ENCODE measurements at places on chromosomes 11 and 22.

DNA sequence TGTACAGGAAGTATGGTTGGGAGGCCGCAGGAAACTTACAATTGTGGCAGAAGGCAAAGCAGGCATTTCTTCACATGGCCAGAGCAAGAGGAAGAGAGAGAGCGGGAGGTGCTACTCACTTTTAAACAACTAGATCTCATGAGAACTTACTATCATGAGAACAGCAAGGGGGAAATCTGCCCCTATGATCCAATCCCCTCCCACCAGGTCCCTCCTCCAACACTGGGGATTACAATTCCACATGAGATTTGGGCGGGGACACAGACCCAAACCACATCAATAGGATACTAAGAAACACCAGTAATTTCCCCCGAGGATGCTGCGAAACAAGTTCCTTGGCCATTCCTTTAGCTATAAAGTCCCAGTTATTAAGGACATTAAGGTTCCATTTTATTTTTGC is 94.1 kb upstream of the SC5D start:
- no peak for DNase-seq

DNA sequence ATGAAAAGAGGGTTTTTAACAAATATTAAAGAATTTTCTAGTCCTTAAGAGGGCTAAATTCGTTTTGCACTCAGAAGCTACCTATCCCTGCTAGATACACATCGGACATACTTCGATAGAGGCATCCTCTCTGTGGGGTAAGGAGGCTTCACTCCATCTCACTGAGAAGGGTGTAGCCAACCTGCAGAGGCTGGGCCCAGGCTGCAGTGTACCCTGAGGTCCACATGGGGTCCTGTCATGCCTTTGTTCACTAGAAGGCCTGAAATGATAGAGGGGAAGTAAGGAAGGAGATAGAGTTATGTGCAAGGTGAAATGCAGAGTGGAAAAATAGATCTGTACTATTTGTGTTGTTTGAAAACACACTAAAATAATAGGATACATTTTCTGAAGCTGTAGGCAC is 45.6 kb downstream of the IGSF9B start:
- DNase-seq = no peak

DNA sequence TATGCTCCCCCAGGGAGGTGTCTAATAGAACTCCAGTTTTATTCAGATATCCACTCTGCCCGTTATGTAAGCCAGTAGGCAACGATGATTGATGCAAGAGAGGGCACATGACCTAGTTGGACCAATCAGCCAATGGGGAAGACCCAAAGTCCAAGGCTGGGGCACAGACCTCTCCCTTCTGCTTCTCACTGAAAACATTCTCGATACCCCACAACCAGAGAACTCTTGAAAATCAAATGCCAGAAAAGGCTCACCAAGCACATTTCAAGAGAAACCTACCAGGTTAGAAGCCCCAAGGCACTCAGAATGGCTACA is 7.4 kb downstream of the HIRA start:
- no peak for DNase-seq

DNA sequence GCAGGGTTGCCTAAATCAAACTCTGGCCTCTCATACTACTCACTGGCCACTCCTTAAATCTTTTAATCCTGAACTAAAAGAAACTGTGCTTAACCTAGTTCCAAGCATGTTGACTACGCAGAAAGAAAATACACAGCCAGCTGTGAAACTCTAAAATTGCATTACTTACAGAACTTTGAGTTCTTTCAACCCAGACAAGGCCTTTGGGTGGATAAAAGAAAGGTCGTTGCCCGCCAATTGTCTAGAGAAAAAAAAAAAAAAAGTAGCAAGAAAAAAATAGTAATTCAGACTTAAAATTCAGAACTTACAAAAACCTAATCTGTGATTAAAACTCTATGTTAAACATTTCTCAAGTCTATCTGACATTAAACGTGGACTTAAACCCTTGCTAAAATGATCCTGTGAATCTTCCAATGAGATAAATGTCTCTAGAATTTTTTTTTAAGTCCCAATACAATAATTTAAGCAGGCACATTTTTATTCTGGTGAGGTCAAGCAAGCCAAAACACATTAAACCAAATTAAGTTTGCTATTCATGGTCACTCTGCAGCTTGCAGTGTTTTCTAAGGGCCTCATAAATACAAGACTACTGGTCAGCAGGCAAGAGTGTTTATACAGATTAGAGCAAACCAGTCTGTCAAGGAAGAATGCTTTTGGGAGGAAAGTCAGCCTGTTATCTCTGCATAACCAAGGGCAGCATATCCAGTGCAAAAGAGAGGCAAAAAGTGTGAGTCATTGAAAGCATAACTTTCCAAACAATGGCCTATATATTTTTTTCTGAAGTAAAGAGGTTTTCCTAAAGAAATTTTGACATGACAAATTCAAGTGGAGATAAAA is 29.5 kb upstream of the CCDC34 start:
- no peak for DNase-seq

GRCh38 chr22:23496445-23496833 is 83.7 kb downstream of the IGLL1 start:
- no peak for DNase-seq

GRCh38 chr22:39706376-39707140 is 136.0 kb downstream of the CACNA1I start:
- DNase-seq = no peak

- no peak for DNase-seq
These were observed 78.7 kb downstream of the BDNF start for GRCh38 chr11:27621405-27622161.

GRCh38 chr11:93849751-93850593 is 446 bp downstream of the VSTM5 start:
- peak; percentile 66 for DNase-seq

DNA sequence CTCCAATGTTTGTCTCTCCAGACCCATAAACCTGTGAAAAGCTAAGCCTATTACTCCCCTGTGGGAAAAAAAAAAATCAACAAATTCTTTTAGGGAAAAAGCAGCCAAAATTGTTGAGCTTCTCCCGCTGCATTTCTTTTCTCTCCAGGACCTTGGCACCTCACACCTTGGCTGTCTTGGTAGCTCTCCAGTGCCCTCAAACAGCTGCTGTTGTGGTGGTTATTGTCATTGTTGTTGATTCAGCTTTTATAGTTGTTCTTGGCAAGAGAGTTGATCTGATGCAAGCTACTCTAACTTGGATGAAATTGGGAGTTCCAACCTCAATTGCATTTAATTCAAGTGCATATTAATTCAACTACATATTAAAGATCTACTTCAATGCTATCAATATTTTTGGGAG is 516.9 kb upstream of the LARGE1 start:
- DNase-seq = no peak

DNA sequence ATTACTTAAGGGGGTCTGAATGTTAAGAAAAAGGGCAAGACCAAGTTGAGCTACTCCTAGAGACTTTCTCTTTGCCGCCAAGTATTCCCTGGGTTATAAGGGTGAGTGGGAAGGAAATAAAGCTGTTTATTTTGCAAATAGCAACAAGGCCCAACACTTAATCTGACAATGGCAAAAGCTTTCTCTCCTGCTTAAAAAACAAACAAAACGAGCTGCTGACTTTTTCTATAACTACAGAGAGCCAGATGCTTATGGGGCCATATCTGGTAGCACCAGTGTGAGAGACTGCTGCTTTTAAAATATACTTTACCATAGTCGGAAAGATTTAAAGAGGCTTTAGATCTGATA is 2.3 kb upstream of the KDM2A start:
- no peak for DNase-seq

GRCh38 chr22:39528681-39529486 is 3.7 kb downstream of the RPS19BP1 start:
- peak; percentile 93 for DNase-seq

- no peak for DNase-seq
These were observed 443 bp upstream of the CELF1 start for GRCh38 chr11:47553406-47553743.

GRCh38 chr22:49260681-49261580 is 566.7 kb downstream of the BRD1 start:
- DNase-seq = no peak

- peak; percentile 32 for DNase-seq
These were observed 101.1 kb upstream of the PITPNB start for GRCh38 chr22:28019881-28020861.

DNA sequence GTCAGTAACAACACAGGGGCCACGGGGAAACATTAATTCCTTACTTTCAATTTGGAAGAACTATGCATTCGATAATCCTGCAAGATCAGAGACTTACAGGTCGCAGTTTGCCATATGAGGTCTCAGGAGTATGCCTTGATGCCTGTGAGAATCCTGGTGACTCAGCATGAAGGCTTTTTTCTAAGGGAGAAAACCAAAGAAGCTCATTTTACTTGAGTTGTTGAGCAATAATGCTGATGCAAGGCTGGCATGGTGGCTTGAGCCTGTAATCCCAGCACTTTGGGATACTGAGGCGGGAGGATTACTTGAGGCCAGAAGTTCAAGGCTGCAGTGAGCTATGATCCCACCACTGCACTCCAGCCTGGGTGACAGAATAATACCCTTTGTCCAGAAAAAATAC is 26.6 kb downstream of the ATG16L2 start:
- no peak for DNase-seq

Measured in NCI-H1092 treated with DMSO at 0.1 percent for 48 hours (cell line).